ENCODE measurements at places on chromosomes 11 and 22.

- H3K4me1 ChIP-seq: no peaks in the 10 kb centered on the region
- H3K27me3 ChIP-seq: no peaks in the 10 kb centered on the region
- H3K27ac ChIP-seq: no peak overlapping the region
- DNase-seq: no peak
Observed at GRCh38 chr11:7495882-7496551, 10.7 kb downstream of the OLFML1 start.

GRCh38 chr11:111639226-111639925, 37.1 kb downstream of the SIK2 start:
- no peak overlapping the region for H3K4me3 ChIP-seq
- H3K36me3 ChIP-seq: peaks cover 6% of the 10 kb centered on the region
- no peaks in the 10 kb centered on the region for H3K27me3 ChIP-seq
- DNase-seq: no peak

GRCh38 chr22:43829904-43830851, 18.1 kb upstream of the EFCAB6 start:
- peaks cover 44% of the 10 kb centered on the region for H3K27me3 ChIP-seq
- no peak overlapping the region for H3K4me3 ChIP-seq
- no peaks in the 10 kb centered on the region for H3K4me1 ChIP-seq
- no peaks in the 10 kb centered on the region for H3K36me3 ChIP-seq
- H3K27ac ChIP-seq: no peak overlapping the region

DNA sequence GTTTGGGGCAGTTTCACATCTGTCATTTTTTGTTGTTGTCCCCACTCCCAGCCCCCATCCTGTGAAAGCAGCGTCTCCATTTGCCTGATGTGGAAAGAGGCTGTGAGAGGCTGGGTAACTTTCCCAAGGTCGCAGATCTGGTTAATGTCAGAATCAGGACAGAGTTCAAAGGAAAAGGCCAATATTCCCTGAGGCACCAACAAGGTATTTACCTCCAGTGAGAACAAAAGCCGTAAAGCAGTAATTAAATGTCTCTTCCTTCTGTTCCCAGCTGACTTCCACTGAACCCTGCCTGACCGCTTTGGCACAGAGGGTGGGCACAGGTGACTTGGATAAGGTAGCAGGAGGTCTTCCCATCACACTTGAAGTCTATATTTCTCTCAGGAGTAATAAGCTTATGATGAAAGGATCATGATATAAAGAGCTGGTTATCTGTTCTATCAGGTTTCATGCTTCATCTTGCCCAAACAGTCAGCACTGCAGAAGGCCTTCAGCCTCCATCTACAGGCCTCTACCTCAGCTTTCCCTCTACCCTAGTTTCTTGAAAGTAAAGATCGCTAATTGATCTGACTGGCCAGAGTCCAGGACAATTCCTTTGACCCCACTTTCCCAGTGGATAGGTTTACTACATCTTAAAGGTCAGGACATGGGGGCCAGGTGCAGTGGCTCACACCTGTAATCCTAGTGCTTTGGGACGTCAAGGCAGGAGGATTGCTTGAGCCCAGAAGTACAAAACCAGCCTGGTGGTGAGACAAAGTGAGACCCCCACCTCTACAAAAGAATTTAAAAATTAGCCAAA, 9.4 kb downstream of the C11orf91 start:
- no peak for DNase-seq
- H3K4me1 ChIP-seq: peaks cover 5% of the 10 kb centered on the region
- no peak overlapping the region for H3K27ac ChIP-seq
- H3K27me3 ChIP-seq: peaks cover 4% of the 10 kb centered on the region

DNA sequence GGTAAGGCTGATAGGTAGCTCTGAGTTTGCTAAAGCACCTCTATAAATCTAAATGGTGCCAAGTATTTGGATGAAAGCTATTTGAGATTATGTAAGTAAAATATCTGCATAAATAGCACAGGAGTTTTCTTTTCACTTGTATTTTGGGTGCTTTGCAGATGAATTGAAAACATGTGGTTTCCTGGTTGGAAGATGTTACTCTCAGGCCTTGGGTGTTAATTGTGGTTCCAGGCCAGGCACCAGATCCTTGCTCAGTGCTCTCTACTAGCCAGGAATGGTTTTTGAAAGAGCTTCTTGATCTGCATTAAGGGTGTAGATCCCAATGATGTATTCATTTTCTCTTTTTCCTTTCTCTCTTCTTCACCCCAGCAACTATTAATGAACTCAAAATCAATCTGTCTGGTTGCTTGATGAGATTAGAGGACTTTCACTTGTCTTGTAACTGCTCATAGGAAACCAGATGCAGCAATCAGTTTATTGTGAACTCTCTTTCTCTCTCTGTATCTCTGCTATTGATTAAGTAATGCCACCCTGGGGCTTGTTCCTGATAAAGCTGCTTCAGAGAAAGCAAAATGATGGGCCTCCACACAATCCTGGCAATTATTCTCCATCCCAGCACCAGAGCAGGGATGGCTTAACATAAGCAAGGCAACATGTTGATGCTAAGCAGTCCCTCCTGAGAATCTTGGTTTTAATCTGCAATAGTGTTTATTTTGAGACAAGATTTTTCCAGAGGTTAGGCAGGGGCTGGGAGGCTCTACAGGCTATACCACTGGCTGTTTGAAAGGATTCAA, 147.0 kb upstream of the NTM start:
- H3K27me3 ChIP-seq: no peaks in the 10 kb centered on the region
- H3K27ac ChIP-seq: no peak overlapping the region
- DNase-seq: no peak
- no peak overlapping the region for H3K4me3 ChIP-seq
- H3K4me1 ChIP-seq: no peaks in the 10 kb centered on the region

GRCh38 chr11:123217897-123218296, 22.8 kb upstream of the CLMP start:
- H3K4me1 ChIP-seq: no peaks in the 10 kb centered on the region
- DNase-seq: no peak
- no peak overlapping the region for H3K4me3 ChIP-seq
- H3K36me3 ChIP-seq: no peaks in the 10 kb centered on the region
- H3K27me3 ChIP-seq: peaks cover 25% of the 10 kb centered on the region

Data from K562 (cell line).